ENCODE measurements at places on chromosomes 1 and 21.
A peak's percentile ranks its signal among the peaks of the same experiment; 100 is the strongest.

GRCh38 chr1:28180306-28181305 lies 4.1 kb upstream of the PTAFR start:
- DNase-seq: no peak

GRCh38 chr1:107277022-107277421 lies 136.2 kb downstream of the NTNG1 start:
- DNase-seq: peak; percentile 47

- DNase-seq: no peak
These were observed 323.5 kb upstream of the LRRC7 start for GRCh38 chr1:69244211-69244610.

- DNase-seq: no peak
These were observed 231.7 kb downstream of the PAPPA2 start for GRCh38 chr1:176694713-176695112.

DNA sequence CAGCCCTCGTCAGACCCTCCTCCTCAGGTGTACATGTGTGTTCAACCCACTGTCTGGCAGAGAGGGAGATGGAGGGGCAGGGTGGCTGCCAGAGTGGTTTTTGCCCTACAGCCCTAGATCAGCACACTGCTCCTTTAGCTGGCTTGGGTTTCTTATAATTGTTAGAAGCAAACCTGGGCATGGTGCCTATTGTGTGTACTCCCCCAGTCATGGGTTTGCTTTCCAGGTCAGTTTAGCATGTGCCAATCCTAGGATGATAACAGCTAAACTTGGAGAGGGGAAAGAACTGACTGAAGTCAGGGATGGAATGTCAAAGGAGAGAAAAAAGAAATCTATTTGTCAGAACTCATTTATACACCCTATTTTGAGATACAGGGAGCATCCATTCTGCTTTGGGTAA lies 63.3 kb downstream of the UCK2 start:
- no peak for DNase-seq

GRCh38 chr1:218207194-218207593 lies 77.9 kb upstream of the RRP15 start:
- DNase-seq: no peak

- DNase-seq: no peak
These were observed 57.0 kb downstream of the HLCS start for GRCh38 chr21:36909423-36909822.

GRCh38 chr1:6594977-6595740 lies 7.5 kb downstream of the KLHL21 start:
- DNase-seq: no peak

- no peak for DNase-seq
These were observed 93.5 kb downstream of the AKT3 start for GRCh38 chr1:243756529-243756928.

- DNase-seq: no peak
These were observed 119.4 kb upstream of the F3 start for GRCh38 chr1:94660994-94661393.

GRCh38 chr1:19457607-19458006 lies 27.7 kb downstream of the CAPZB start:
- DNase-seq: no peak

DNA sequence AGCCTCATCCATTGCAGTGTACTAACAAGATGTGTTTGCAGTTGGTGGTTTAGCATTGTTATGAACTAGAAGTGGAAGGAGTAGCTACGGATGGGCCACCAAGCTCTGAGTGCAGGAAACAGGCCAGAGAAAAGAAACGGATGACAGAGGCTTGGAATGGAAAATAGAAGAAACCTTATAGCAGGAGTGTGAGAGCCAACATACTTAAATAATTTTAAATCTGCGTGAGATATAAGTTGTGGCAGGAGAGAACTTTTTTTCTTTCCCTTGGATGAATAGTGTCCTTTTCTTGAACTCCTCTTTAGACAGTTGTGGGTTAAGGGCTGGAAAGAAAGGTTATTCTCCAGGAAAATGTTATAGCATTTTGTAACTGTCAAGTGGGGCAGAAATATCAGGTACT lies 54.2 kb downstream of the RGL1 start:
- DNase-seq: no peak

- no peak for DNase-seq
These were observed 120.6 kb downstream of the MAB21L3 start for GRCh38 chr1:116231752-116232151.

DNA sequence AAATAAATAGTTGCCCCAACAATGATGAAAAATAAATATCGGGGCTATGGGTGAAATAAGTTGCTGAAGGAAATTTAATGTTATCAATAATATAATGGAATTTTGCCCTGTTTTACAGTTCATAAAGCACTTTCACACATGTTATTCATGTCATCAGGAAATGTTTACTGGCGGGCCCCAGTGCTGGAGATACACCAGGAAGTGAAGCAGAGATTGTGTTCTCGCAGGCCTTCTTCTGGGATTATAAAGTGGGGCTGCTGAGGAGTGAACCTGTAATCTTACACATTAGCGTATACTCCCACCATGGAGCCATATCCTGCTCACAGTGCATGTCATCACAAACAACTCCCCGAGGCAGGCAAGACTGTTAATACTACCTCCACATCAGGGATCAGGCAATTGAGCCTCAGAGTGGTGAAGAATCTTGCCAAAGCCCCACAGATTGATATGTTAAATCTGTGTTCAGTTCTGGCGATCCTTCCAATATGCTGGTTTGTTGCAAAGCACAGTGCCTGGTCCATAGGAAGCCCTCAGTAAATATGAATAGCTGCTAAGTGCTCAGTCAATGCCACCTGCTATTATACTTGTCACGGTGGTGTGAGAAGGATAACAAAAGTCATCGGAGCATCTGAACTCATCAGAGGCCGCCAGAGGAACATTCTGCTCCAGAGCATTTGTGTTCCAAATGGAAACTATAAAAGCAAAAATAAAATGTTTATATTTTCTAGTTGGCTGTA lies 104.4 kb upstream of the UBE2U start:
- no peak for DNase-seq

DNA sequence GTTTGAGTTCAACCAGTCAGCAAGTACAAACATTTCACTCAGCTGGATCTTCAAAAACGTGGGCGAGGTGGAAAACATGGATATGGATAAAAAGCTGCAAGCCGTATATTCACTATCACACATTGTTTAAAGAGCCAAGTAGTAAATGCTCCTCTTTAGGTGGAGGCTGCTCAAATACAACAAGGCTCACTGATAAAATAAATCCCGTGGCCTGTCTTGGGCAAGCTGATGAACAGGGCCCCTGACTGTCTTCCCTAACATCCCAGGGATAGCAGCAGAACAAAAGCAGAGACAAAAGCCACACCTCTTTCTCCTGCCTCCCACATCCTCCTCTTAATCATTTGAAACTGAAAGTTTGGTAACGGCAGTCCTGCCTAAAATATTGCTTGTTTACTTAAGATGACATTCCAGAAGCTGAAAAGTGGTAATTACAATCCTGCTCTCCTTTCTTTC lies 357.7 kb downstream of the TTLL7 start:
- DNase-seq: no peak

DNA sequence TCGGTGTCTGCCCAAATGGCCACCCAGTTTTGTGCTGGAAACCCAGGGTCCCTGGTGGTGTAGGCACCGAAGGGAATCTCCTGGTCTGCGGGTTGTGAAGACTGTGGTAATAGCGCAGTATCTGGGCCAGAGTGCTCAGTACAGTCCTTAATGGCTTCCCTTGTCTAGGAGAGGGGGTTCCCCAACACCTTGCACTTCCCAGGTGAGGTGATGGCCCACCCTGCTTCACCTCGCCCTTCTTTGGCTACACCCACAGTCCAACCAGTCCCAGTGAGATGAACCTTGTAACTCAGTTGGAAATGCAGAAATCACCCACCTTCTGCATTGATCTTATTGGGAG lies 402.4 kb downstream of the SRGAP2C start:
- no peak for DNase-seq

- DNase-seq: no peak
These were observed 33.4 kb upstream of the ATP5PO start for GRCh38 chr21:33948951-33949444.

GRCh38 chr1:54557671-54558355 lies 9.8 kb downstream of the ACOT11 start:
- no peak for DNase-seq

GRCh38 chr21:35309316-35309715 lies 260.2 kb upstream of the RUNX1 start:
- no peak for DNase-seq

DNA sequence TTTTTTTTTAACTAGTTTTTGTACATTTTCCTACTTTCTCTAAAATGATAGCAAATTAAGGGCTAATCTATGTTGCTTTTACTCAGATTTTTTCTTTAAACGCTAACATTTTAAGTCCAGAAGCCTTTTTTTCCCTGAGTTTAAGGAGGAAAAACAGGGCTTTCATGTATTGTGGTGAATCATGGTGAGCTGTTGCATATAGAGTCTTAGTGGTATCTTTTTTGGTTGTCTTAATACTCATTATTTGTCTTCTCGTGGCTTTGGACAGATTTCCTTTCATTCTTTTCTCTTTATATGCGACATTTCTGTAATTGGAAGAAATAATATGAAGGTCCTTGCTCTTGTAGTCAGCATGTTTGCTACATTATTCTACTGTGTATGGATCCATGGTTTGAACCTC lies 1015.6 kb downstream of the PLA2G4A start:
- DNase-seq: no peak

DNA sequence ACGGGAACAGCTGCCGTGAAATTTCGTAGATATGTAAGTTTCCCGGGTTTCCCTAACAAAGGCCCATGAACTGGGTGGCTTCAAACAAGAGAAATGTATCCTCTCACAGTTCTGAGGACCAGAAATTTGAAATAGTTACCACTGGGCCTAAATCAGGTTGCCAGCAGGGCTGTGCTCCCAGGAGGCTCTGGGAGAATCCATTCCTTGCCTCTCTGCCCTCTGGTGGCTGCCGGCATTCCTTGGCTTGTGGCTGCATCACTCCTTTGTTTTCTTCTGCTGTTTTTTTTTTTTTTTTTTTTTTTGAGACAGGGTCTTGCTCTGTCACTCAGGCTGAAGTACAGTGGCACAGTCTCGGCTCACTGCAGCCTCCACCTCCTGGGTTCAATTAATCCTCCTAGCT lies 23.7 kb downstream of the UMODL1 start:
- DNase-seq: no peak

DNA sequence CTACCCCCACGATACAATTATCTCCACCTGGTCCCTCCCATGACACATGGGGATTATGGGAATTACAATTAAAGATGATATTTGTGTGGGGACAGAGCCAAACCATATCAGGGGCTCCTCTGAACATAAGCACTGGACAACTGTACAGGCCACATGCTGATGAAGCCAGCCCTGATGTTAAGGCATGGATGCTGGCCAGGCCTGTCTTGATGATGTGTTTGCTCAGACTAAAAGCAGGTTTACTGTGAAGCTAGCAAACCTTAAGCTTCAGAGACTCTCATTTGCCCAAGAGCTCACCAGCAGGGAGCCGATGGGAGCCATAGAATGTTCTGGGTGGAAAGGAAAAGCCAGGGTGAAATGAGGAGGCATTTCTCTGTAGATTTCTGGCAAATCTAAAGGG lies 135.3 kb upstream of the KCNK1 start:
- no peak for DNase-seq

GRCh38 chr1:151998611-151999362 lies 5.1 kb upstream of the S100A10 start:
- no peak for DNase-seq

DNA sequence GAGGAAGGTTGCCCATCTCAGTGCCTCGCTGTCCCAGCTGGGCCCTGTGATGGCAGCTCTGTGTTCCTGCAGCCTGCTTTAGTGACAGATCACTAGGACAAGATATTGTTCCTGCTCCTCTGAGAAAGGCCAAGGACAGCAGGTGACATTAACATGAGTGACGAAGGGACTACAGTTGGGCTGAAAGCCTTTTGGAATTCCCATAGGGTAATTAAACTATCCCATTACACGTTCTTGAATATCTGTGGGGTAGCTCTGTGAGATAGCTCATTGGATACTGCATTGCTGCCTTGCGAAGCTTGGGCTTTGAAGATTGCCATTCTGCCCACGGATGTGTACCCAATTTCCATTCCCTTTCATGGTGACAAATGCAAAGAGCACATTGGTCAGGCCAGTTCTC lies 78.2 kb upstream of the COA6 start:
- DNase-seq: no peak

DNA sequence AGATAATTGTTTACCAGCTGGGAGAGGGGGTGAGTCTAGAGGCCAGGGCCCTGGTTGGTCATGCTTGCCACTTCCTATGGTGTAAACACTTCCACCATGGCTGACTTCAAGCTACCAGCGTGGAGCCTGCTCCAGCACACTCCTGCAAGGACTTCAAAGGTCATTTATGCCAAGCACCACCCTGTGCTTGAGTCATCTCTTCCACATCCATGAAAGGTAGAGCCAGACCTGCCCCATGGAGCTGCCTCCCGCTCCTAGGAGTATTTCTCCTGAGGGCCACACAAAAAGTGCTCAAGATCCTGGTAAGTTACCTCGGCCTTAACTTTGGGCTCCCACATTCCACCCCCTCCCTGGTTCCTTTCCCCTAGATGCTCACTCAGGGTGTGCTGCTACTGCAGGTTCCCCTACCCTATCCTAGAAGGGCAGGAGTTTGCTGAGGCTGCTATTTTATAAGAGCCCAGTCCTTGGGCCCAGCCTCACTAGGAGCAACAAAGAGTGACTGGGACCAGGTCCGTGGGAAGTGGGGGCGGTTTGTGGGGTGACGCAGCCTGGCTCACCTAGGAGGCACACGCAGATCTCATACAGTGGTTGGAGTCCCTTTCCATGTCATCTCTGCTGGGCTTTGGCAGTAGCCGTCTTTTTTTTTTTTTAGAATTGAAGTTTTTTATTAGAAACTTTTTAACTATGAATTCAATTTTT lies 2.4 kb downstream of the RAB7B start:
- DNase-seq: no peak

DNA sequence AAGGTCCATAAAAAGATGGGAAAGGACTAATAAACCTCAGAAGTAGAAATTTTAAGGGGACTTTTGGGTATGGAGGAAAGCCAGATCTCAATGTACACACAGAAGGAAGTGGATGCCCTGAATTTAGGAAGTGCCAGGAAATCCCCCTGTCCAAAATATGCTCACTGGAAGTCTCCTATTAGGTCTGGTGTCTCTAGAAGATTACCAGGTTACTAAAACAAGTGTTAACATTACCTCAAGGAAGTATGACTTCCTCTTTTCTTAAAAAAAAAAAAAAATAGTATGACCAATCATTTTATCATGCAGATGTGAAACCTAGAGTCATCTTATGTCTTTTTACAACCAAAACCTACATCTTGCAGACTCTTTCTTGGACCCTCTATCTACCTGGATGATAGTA lies 30.7 kb downstream of the CD58 start:
- DNase-seq: no peak

DNA sequence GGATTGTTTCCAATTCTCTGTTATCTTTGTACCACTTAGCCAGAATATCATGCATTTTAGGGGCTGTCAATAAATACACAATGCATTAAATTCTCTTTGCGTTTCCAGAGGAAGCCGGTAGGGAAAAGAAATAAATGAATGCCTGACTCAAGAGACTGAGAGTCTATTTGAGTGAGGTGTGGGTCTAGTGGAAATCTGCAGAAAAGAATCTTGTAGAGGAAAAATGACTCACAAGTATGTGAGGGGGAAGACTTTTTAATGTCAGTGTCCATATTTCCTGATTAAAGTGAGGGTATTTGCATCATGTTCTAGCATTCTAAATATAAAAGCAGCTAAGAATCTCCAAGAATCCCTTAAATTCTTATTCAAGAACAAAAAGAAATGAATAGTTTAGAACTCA lies 271.1 kb downstream of the PTPRC start:
- DNase-seq: no peak

- no peak for DNase-seq
These were observed 18.5 kb downstream of the TP73 start for GRCh38 chr1:3670823-3671265.

All from AG09309 (cell line).